ENCODE measurements at places on chromosomes 6 and 20.
A peak's percentile ranks its signal among the peaks of the same experiment; 100 is the strongest.

- no peak for DNase-seq
These were observed 41.9 kb downstream of the ELOVL5 start for GRCh38 chr6:53306819-53307347.

- no peak for DNase-seq
These were observed 17.1 kb downstream of the HIVEP2 start for GRCh38 chr6:142927904-142928303.

DNA sequence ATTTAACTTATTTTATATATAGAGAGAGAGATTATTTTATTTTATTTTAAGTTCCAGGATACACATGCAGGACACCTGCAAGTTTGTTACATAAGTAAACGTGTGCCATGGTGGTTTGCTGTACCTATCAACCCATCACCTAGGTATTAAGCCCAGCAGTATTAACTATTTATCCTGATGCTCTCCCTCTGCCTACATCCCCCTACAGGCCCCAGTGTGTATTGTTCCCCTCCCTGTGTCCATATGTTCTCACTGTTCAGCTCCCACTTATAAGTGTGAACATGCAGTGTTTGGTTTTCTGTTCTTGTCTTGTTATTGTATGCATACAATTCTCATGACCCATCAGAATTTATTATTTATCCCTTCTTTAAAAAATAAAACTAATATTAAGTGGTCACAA lies 34.6 kb downstream of the FKBP1C start:
- DNase-seq = no peak

- DNase-seq = no peak
These were observed 15.8 kb upstream of the ENPP5 start for GRCh38 chr6:46186583-46186982.

GRCh38 chr6:99254616-99255550 lies 94.6 kb downstream of the FAXC start:
- DNase-seq = peak; percentile 86
